ENCODE measurements at places on chromosomes 6 and 20.

DNA sequence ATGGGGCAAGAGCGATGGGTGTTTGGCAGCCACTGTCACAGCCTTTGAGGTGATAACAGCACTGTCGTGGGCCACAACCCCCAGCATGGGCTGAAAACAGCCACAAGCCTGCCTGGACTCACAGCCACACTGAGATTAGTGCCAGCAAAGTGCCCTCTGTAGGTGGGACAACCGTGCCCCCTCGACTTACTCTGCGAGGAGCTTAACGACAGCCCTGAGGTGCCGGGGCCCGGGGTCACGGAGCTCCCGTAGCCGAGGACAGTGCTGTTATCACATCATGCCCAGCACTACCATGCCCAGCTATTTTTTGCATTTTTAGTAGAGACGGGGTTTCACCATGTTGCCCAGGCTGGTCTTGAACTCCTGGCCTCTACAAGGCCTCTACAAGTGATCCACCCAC, 36.6 kb downstream of the SUMO4 start:
- DNase-seq = no peak

DNA sequence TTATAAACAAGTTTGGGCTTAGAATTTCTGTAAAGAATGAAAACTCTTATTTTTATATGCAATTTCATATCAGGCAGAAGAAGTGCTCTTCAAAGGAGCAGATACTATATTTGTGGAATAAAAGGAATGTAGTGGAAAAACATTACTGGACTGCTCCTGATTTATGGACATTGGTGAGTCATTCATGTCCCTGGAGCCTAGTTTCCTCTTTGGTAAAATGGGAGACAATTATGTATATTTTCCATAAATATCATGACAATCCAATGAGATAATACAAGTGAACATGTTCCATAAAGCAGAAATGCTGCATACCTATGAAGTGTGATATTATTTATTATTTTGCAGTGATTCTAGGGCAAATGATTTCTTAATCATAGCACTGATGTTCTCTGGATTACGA, 445.8 kb upstream of the CITED2 start:
- no peak for DNase-seq

DNA sequence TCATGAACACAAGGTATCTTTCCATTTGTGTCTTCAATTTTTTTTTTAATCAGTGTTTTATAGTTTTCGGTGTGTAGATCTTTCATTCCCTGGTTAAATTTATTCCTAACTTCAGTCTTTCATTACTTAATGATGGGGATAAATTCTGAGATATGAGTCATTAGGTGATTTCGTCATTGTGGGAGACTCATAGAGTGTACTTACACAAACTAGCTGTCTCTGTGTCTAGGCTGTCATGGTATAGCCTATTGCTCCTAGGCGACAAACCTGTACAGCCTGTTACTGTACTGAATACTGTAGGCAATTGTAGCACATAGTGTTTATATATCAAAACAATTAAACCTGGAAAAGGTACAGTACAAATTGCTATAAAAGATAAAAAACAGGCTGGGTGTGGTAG, 42.1 kb downstream of the SMAP1 start:
- DNase-seq = no peak

GRCh38 chr6:160347259-160348222, 637 bp upstream of the SLC22A3 start:
- DNase-seq = no peak

GRCh38 chr20:38926934-38927616, 858 bp downstream of the FAM83D start:
- no peak for DNase-seq

- DNase-seq = no peak
Measured at GRCh38 chr6:54248994-54249393, 59.2 kb upstream of the TINAG start.

- DNase-seq = no peak
Measured at GRCh38 chr6:118580585-118581419, 32.7 kb downstream of the PLN start.

- DNase-seq = no peak
Measured at GRCh38 chr6:98974309-98974708, 26.6 kb upstream of the FBXL4 start.

GRCh38 chr6:79377888-79378348, 143.4 kb upstream of the HMGN3 start:
- no peak for DNase-seq

DNA sequence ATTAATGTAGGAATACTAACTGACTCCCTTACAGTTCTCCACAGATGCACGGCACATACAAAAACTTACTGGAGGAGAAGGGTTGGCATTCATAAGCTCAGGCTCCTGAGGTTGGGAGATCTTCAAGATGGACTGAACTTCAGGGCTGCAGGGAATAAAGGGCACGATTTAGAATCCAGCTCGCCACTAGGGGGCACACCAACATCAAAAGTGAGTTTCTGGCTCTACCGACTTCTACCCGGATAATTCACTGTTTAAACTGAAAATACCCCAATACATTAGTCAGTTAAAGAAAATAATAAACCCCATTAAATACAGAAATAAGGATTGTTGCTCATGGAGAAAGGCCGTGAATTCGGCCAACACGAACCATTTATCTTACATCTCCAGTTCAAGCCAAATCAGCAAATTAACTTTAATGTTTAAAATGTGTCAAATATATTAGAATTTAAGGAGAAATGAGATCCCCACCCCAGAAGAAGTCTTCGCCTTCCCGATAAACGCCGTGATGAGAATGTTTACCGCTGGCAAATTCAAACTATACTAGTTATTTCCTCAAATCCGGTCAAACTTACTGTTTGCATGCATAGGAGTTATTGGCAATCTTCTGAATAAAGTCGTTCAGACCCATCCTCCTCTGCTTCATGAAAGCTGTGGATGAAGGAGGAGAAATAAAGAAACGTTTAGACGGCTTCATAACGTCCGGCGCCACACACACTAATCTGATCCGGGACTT, 121.7 kb upstream of the SLC2A12 start:
- peak; percentile 65 for DNase-seq

DNA sequence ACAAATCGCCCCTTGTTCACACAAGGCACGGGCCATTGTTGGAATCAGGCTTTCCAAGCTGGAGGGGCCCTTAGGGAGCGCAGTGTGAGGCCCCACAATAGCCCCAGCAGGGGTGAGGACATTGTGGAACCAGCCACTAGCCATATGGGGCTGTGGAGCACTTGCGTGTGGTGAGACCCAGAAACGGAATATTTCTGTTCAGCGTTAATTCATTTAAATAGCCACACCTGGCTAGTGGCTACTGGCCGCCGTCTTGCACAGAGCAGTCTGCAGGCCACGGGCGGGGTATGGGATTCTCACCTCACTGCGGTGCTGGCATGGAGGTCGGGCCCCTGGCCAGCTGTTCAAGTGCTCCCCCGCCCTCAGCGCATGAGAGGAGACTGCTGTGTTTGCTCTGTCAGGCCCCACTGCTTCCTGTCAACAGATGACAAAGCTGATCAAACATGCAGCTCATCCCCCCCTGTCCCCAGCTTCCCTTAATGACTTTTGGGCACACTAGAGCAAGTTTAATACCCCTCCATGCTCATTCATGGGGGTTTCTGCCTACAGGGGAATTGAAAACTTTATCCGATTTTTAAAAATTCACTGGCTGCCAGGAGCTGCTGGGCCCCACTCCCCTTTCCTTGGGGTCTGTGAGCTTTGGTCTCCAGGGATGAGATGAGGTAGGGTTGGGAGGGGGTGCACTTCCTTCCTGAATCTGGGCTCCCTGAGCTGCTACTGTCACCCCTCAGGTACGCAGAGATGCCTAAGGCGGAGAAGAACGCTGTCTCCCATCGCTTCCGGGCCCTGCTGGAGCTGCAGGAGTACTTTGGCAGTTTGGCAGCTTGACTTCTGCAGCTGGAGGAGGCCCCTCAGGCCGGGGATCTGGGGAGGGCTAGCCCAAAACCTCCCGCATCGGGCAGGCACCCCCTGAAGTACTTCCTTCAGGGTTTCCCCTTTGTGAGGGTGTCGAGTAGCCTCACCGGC, 13.6 kb downstream of the ITPA start:
- no peak for DNase-seq

- no peak for DNase-seq
Measured at GRCh38 chr6:166904101-166904746, 52.1 kb downstream of the RNASET2 start.

GRCh38 chr6:46170357-46171289, at the start of gene ENPP5:
Gene ENPP5 (minus strand): TSS chr6:46170980. CDS start chr6:46168262, 2,718 bp downstream.
- DNase-seq = peak; percentile 15

DNA sequence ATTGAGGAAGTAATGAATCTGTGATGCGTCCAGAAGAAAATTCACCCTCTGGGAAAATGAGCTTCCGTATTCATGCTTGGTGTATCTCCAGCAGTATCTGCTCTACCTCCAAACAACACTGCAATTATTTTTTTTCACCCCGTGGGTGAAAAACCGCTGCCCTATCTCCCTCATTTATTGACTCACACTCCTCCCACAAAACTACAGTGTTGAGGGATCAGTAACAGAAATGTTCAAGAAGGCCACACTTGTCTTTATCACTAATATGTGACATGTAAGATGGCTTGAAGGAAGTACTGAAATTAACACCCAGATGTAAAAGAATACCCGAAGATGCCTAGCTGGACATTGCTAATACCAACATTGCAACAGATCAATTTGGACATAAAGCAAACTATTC, 4.9 kb upstream of the TBX18 start:
- no peak for DNase-seq

DNA sequence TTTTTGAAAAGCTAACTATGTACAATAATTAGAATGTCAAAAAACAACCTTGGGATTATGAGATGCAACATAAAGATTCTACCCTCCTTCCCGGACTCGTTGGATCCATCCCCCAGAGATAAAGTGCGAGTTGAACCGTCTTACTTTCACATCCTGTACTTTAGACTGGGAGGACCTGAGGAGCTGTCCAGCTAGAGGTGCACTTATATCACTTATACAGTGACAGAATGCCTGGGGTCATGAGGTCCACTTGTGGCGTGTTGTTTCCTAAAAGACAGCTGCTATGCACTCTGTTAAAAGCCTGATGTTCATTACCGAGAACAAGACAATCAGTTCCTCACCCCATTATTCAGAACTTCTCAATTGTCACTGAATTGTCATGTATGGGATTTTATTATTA, 2.1 kb downstream of the CDS2 start:
- DNase-seq = no peak

GRCh38 chr6:5941188-5941587, 65.5 kb downstream of the NRN1 start:
- no peak for DNase-seq

GRCh38 chr6:56401477-56402070, 154.2 kb upstream of the COL21A1 start:
- no peak for DNase-seq

DNA sequence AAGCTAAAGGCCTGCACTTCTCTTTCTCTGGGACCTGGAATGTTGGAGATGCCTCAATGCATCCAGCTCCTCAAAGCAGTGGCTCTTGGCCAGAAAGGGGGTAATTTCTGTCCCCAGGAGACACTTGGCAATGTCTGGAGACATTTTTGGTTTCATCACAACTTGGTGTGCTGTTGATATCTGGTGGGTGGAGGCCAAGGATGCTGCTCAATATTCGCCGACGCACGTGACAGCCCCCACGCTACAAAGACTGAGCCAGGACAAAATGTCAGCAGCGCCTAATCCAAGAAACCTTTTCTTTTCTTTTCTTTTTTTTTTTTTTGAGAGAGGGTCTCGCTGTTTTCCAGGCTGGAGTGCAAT, 79.8 kb downstream of the SULF2 start:
- no peak for DNase-seq

DNA sequence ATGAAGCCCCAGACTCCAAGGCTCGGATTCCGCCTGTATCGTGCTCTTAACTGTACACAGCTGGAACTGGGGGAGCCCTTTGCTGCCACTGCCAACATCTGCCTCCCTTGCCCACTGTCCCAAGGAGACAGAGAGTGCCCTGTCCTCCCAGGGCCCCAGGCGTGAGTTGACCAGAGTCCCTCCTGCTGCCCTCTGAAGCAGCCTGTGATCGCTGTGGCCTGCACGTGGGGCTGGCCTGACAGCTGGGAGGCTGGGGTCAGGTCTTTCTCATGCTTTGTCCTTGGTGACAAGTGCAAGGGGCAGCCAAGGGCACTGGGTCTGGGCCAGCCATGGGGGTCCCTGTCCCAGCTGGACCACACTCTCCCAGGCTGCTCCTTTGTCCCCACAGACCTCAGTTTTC, 44.3 kb downstream of the KIAA1755 start:
- no peak for DNase-seq

DNA sequence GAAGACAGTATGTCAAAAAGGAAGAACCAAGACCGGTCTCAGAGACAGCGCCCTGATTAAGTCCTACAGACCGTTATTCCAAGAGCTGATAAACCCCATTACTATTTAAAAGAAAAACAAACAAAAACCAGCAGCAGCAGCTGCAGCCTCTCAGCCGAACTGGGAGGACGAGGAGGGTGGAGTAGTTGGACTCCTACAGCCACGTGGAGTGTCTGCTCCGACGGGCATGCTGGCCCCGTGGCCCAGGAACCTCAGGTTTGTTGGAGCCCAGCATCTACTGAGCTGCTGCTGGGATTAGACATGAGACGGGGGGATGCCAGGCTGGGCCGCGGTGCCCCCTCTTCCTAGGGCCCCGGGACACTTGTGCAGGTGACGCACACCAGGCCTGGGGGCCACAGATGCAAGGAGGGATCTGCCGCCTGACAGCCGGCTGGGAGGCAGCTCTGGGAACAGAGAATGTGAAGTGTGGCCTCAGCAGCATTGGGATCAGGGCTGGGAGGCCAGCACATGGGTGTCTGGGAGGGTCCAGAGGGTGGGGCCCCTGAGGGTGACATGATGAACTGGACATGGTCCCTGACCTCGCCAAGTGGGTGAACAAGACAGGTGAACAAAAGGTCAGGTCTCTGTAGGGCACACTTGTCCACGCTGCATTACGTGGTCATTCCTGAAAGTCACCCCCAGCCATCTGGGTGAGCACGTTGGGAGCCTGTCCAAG, 2.9 kb upstream of the ZBTB46 start:
- DNase-seq = no peak

DNA sequence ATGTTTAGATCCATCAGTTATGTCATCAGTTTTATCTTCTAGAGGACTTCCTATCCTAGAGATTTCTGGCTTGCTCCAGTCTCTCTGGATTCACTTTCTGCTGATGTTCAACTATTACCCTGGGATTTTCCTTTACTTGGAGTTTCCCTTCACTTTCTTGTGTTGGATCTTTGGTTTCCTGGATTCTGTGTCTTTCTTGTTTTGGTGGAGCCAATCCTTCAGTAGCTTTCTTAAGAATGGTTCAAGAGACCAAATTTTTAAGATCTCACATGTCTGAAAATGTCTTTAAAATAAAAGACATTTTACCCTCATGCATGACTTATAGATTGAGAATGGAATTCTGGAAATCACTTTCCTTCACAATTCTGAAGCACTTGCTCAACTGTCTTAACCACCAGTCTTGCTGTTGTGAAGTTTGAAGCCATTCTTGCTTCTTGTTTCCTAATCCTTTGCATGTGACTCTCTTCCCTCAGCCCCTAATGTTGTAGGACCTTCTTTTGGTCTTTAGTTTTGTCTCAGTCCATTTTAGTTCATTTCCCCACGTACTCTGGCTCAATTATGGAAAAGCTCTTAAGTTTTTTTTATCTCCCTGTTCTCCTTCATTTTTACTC, 87.9 kb downstream of the ARID1B start:
- DNase-seq = no peak

GRCh38 chr20:18813483-18813882, at the start of gene SCP2D1:
Gene SCP2D1 (plus strand): TSS chr20:18813783. CDS start chr20:18813816, 33 bp downstream.
- no peak for DNase-seq
